ENCODE measurements at places on chromosomes 1 and 21.

DNA sequence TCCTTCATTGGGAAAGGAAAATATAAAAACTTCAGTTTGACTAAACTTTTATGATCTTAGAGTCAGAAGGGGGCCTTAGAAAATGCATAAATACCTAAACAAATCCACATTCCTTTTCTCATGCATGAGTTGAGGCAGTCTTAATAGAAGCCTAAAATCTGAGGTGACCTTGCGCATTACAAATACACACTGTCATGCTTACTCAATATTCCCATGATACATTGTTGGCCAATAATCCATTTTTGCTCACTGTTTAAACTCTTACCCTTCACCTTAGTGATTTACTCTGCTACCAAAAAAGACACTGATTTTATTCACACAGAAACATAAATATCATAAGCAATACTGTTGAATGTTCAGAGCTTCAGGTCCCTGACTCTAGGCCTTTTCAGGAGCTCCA lies 19.1 kb upstream of the TMCO1 start:
- no peak overlapping the region for H3K4me3 ChIP-seq
- peaks cover 5% of the 10 kb centered on the region for H3K27me3 ChIP-seq
- no peaks in the 10 kb centered on the region for H3K36me3 ChIP-seq
- DNase-seq = no peak
- no peaks in the 10 kb centered on the region for H3K4me1 ChIP-seq
- H3K27ac ChIP-seq = no peak overlapping the region

DNA sequence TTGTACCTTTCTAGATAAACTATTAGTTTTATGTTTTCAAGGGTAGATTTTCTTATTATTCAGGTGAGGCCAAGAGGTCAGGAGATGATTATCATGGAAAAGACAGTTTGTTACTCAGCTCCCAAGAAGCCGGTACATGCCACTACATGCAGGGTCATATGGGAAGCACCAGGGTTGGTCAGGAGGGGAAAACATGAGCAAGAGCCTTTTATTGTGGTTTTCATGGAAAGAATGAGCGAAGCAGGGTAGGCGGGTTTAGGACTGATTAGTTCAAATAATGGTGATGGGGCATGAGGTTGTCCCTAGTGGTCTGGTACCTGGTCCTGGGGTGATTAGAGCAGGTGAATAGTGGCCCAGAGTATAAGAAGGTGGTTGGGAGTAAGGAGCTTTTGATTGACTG lies 189.9 kb downstream of the APP start:
- H3K36me3 ChIP-seq = peaks cover 20% of the 10 kb centered on the region
- H3K27ac ChIP-seq = peak overlapping the region; percentile 59
- no peaks in the 10 kb centered on the region for H3K27me3 ChIP-seq
- no peak overlapping the region for H3K4me3 ChIP-seq
- peaks cover 17% of the 10 kb centered on the region for H3K4me1 ChIP-seq

- no peak for DNase-seq
- peaks cover 7% of the 10 kb centered on the region for H3K27me3 ChIP-seq
- H3K36me3 ChIP-seq = no peaks in the 10 kb centered on the region
Measured at GRCh38 chr1:4965346-4966075, 311.1 kb downstream of the AJAP1 start.

- H3K27ac ChIP-seq = no peak overlapping the region
- DNase-seq = no peak
- peaks cover 23% of the 10 kb centered on the region for H3K36me3 ChIP-seq
- no peak overlapping the region for H3K4me3 ChIP-seq
- H3K4me1 ChIP-seq = no peaks in the 10 kb centered on the region
- H3K27me3 ChIP-seq = no peaks in the 10 kb centered on the region
Measured at GRCh38 chr1:220189750-220190347, 82.4 kb downstream of the RAB3GAP2 start.

DNA sequence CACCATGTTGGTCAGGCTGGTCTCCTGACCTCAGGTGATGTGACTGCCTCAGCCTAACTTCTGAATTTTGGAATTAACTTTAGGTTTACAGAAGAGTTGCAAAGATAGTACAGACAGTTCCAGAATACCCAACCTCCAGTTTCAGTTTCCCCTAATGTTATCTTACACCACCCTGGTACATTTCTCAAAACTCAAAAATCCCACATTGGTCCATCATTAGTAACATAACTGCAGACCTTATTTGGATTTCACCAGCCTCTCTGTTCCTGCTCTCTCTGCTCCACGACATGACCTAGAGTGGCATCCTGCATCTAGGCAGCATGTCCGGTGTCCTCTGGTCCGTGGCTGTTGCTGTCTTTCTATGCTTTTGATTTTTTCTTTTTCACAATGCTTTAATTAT lies 5.0 kb upstream of the ZC3H12A start:
- H3K36me3 ChIP-seq = no peaks in the 10 kb centered on the region
- H3K27me3 ChIP-seq = no peaks in the 10 kb centered on the region
- DNase-seq = no peak
- peaks cover 38% of the 10 kb centered on the region for H3K4me1 ChIP-seq
- H3K4me3 ChIP-seq = no peak overlapping the region

- no peaks in the 10 kb centered on the region for H3K4me1 ChIP-seq
- no peak overlapping the region for H3K4me3 ChIP-seq
- H3K36me3 ChIP-seq = no peaks in the 10 kb centered on the region
- no peak overlapping the region for H3K27ac ChIP-seq
- no peaks in the 10 kb centered on the region for H3K27me3 ChIP-seq
Measured at GRCh38 chr1:158809862-158810261, 21.3 kb upstream of the MNDA start.

DNA sequence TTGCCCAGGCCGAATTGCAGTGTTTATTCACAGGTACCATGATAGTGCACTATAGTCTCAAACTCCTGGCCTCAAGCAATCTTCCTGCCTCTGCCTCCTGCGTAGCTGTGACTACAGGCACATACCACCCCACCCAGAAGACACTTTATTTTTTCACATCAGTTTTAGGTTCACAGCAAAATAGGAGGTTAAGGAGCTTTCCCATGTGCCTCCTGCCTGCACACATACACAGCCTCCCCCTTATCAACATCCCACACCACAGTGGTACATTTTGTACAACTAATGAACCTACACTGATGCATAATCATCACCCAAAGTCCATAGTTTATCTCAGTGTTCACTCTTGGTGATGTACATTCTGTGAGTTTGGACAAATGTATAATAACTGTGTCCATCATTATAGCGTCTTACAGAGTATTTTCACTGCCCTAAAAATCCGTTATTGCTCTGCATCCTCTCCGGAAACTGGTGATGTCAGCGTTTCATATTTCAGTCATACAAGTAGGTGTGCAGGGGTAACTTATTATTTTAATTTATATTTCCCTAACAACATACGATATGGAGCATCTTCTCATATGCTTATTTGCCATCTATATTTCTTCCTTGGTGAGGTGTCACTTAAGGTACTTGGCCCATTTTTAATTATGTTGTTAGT lies 23.2 kb downstream of the OR13G1 start:
- H3K27ac ChIP-seq = no peak overlapping the region
- H3K27me3 ChIP-seq = no peaks in the 10 kb centered on the region
- H3K4me1 ChIP-seq = no peaks in the 10 kb centered on the region
- no peaks in the 10 kb centered on the region for H3K36me3 ChIP-seq
- DNase-seq = no peak

GRCh38 chr1:17011439-17012307 lies at the start of gene ATP13A2:
TSS of gene ATP13A2 (minus strand) at chr1:17011928. CDS start at chr1:17011738, 190 bp downstream.
- peaks cover 21% of the 10 kb centered on the region for H3K4me1 ChIP-seq
- H3K4me3 ChIP-seq = peak within 1 kb of the TSS; percentile 82
- H3K27ac ChIP-seq = peak within 1 kb of the TSS; percentile 42

- DNase-seq = no peak
- H3K27ac ChIP-seq = no peak overlapping the region
- H3K4me1 ChIP-seq = no peaks in the 10 kb centered on the region
- H3K27me3 ChIP-seq = peaks cover 47% of the 10 kb centered on the region
- no peaks in the 10 kb centered on the region for H3K36me3 ChIP-seq
- H3K4me3 ChIP-seq = no peak overlapping the region
Measured at GRCh38 chr1:119634016-119634415, 14.1 kb downstream of the ZNF697 start.

DNA sequence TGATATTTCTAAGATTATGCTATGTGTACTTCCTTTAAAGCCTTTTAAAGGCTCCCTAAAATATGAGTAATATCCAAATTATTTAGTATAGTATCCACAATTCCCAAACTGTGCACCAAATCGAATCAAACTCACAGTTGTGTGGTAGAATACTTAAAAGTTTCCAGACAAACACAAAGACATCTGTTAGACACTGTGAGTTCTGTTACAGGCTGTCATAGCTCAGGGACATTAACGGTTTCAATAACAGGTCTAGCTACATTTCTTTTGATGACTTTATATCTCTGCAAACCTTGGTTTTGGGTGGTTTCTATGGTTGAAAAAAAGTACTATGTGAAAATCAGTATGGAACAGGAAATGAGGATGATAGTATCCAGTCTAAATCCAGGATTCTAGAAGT lies 36.9 kb upstream of the NEK7 start:
- H3K27ac ChIP-seq = no peak overlapping the region
- H3K4me3 ChIP-seq = no peak overlapping the region
- no peaks in the 10 kb centered on the region for H3K27me3 ChIP-seq
